H1 (cell line): ENCODE measurements at places on chromosomes 13 and 19. TPM values are rescaled to one million over a fixed set of nuclear protein-coding genes. Genes with fewer than 3 reads are reported as not detected.
A peak's percentile ranks its signal among the peaks of the same experiment; 100 is the strongest.

- H3K27ac ChIP-seq: no peak overlapping the region
Observed at GRCh38 chr19:12913851-12914690, 5.0 kb downstream of the SYCE2 start.

GRCh38 chr13:102768909-102769308 is 4.7 kb downstream of the TEX30 start:
- no peaks in the 10 kb centered on the region for H3K27me3 ChIP-seq
- no peak for DNase-seq
- H3K4me1 ChIP-seq: peaks cover under 1% of the 10 kb centered on the region; the same call in 1 of the 2 replicates
- peaks cover 6% of the 10 kb centered on the region; the same call in 1 of the 2 replicates for H3K36me3 ChIP-seq
- H3K27ac ChIP-seq: no peak overlapping the region

- H3K27ac ChIP-seq: no peak overlapping the region
- H3K4me3 ChIP-seq: no peak overlapping the region
- no peaks in the 10 kb centered on the region for H3K4me1 ChIP-seq
- H3K36me3 ChIP-seq: peaks cover 7% of the 10 kb centered on the region; the same call in 1 of the 2 replicates
- no peaks in the 10 kb centered on the region for H3K27me3 ChIP-seq
Observed at GRCh38 chr19:518598-519231, 11.4 kb downstream of the TPGS1 start.

The FBXW9 gene
- 10.8 and 11.1 TPM in 2 replicates for total RNA-seq

DNA sequence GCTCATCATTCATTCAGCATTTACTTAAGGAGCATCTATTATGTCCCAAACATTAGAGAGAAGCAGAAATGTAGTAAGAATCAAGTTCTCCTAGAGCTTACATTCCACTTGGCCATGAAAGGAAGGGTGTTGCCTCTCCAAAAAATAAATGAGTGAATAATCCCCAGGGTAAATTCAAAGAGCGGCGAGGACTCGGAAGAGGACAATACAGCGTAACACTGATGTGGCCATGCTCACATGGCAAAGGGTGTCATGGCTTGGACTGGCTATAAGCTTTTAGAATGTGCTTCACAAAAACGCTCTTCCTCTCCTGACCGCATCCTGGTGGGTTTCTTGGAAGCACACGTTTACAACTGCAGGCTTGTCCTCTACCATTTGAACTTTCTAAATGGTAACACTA is 290.2 kb downstream of the IRS2 start:
- H3K36me3 ChIP-seq: no peaks in the 10 kb centered on the region
- DNase-seq: no peak
- H3K4me1 ChIP-seq: no peaks in the 10 kb centered on the region
- no peak overlapping the region for H3K27ac ChIP-seq
- H3K27me3 ChIP-seq: no peaks in the 10 kb centered on the region

The PSG4 gene
- not detected in 2 replicates for total RNA-seq

The GPR12 gene
- total RNA-seq: 0.15 TPM in 2 replicates

DNA sequence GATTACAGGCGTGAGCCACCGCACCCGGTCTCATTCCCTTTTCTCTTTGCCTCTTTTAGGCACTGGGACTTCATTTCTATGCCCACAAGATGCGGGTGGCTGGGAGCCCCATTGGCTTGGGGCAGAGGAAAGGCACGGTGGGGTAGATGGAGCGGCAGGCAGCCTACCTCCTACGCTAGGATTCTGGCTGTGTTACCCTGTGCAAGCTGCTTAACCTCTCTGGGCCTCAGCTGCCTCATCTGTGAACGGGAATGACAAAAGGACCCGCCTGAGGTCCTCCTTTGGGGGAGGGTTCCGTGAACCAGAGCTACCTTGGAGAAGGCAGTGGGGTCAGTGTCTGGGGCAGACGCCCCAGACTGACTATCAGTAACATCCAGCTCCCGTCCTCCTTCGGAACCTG is 9.3 kb upstream of the LINGO3 start:
- H3K4me3 ChIP-seq: no peak overlapping the region
- no peak overlapping the region for H3K27ac ChIP-seq
- H3K36me3 ChIP-seq: no peaks in the 10 kb centered on the region
- no peak for DNase-seq

GRCh38 chr19:29879655-29879974 is 62.4 kb upstream of the URI1 start:
- no peak overlapping the region for H3K27ac ChIP-seq
- H3K4me3 ChIP-seq: no peak overlapping the region
- DNase-seq: no peak

- H3K27ac ChIP-seq: peak overlapping the region; percentile 80
- no peaks in the 10 kb centered on the region for H3K4me1 ChIP-seq
- peak; percentile 60 for DNase-seq
- H3K27me3 ChIP-seq: no peaks in the 10 kb centered on the region
- H3K36me3 ChIP-seq: no peaks in the 10 kb centered on the region
Observed at GRCh38 chr19:5193192-5193591, 147.4 kb downstream of the PTPRS start.

GRCh38 chr13:44125943-44126469 is 246.3 kb downstream of the LACC1 start:
- H3K27ac ChIP-seq: no peak overlapping the region
- no peak for DNase-seq
- H3K36me3 ChIP-seq: no peaks in the 10 kb centered on the region; the same call in 1 of the 2 replicates
- no peaks in the 10 kb centered on the region for H3K27me3 ChIP-seq
